ENCODE measurements at places on chromosomes 3 and 15. TPM values are rescaled to one million over a fixed set of nuclear protein-coding genes. Genes with fewer than 3 reads are reported as not detected.

- DNase-seq = no peak
These were observed 73.0 kb upstream of the GAP43 start for GRCh38 chr3:115550285-115550761.

Gene DOCK3
- 0.35 TPM for total RNA-seq

DNA sequence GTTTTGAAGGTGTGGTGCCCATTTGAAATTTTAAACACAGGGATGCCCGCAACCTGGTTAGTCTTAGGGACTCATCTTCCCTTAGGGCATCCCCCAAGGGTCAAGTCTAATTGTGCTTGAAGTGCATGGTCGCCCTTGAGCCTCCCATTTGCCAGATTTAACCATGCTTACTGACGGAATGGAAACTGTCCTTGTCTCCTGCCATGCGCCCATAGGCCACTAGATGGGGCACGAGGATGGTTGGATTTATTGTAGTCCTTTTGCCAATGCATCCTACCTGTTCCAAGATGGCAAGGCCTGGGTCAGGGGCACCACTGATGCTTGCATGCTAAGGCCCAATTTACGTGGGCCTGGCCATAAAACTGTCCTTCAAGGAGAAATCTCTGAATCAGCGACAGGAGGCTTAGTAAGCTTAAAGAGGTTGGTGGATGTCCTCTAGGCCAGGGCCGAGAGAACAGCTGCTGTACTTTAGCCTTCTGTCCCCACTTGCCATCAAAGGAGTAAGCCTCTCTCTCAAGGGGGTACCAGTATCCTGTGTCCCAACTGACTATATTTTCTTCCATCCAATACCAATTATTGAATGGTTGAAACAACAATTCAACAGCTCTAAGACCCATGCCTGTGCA lies 355.4 kb downstream of the OTOL1 start:
- DNase-seq = no peak

DNA sequence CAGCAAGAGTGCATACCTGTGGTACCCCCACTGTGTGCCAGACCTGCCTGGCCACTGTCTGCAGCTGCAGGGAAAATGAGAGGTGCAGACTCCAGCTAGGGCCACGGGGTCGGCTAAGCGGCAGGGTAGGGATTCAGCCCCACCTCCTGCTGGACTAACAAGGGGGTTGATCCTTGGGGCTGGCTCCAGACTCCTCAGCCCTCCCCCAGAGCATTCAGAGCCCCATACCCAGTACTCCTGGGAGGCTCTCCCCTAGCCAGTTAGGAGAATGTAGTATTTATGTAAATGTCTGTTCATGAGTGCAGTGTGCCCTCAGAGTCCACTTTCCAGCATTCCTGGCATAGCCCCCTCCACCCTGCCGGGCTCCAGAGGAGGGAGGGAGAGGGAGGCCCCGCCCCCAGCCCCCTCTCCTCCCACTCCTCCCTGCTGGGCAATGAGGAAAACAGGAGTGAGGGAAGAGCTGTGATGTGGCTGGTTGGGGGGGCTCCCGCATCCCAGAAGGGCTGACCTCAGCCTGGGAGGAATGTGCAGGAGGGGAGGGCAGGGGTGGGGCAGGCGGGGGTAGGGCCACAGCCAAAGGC lies 4.5 kb upstream of the SEMA3B start:
- DNase-seq = no peak

GRCh38 chr3:126197854-126198584 lies 17.6 kb upstream of the ALDH1L1 start:
- no peak for DNase-seq

DNA sequence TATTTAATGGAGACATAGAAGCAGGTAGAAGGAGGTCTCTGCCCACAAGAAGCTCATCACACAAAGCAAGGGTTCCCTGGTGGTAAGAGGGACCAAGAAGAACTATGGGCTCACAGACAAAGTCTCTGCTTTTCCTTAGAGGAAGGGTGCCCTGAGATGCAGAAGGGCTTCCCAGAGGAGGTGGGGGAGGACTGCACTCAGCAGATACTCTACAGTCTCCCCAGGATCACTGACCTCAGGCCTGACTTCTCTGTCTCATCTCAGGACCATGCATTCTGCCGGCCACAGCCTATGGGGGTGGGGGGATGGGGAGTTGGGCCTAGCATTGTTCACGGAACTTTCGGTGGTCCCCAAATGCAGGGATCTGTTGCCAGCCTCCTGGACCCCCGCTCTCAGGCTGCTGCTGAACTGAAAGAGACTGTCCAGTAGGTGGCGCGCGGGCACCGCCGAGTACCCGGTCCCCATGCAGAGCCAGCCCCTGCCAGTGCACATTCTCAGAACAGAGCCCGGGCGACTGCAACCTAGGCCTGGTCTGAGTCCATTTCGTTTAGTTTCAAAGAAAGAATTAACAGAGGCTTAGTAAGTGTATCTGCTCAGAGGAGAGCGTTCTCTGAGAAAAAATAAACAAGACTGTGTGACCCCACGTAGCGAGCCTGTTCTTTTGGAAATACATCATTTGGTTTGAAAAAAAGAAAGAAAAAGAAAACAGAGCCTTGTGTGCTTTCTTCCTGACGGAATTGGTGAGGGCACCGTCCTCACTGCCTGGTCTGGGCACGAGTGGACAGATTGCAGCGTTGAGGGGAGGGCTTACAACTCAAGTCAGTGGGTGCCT lies 74.1 kb downstream of the LRTM1 start:
- peak; percentile 16 for DNase-seq

GRCh38 chr15:66503780-66504562 lies 684 bp downstream of the RPL4 start:
- DNase-seq = no peak

DNA sequence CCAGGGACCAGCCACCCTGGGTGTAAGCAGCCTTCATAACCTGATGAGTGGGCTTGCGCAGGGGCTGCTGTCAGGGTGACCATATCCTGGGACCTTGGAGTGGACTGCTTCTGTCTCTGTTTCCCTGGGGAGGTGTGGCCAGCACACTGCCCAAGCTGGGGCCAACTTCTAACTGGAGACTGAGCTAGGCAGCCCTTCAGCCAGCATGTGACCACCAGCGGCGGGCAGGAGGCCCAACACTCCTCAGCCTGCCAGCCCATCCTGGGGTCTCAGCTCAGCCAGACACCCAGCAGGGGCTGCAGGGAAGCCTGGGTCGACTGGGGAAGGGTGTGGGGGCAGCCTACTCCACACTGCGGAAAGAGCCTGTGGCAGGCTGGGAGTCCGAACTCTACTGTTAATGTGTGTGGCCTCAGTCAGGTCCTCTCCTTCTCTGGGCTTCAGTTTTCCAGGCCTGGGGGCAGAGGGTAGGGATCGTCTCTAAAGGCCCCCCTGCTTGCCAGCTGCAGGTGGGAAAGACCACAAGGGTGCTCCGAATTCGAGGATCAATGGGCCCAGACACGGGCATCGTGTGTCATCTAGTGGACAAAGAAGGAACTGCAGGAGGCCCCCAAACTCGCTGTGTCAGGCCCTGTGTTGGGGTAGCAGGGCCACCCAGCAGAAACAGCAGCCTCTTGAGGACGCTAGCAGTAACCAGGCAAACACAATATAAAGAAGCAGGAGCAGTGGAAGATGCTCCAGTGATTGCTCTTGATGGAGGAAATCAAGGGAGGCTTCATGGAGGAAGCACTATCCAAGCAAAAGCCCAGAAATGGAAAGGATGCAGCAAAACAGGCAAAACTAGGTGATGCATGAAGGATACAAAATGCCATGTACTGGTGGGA lies 2.0 kb upstream of the SEMA3G start:
- peak; percentile 77 for DNase-seq

GRCh38 chr15:81346611-81347010 lies 22.7 kb upstream of the STARD5 start:
- DNase-seq = no peak

Gene FOXL2
- not detected for total RNA-seq

GRCh38 chr3:59809710-59810444 lies 760.1 kb upstream of the CFAP20DC start:
- DNase-seq = no peak

GRCh38 chr3:56415652-56416051 lies 52.6 kb downstream of the ERC2 start:
- no peak for DNase-seq

GRCh38 chr3:155015776-155016436 lies 64.2 kb upstream of the MME start:
- DNase-seq = no peak

- DNase-seq = no peak
These were observed 31.0 kb downstream of the ANP32A start for GRCh38 chr15:68789534-68790241.

Gene WNT7A
- 2.5 TPM for total RNA-seq

Gene SH2D7
- not detected for total RNA-seq

Data from CD4-positive, CD25-positive, alpha-beta regulatory T cell (primary cell).